ENCODE measurements at places on chromosomes 11 and 22. TPM values are rescaled to one million over a fixed set of nuclear protein-coding genes. Genes with fewer than 3 reads are reported as not detected.

The CHST1 gene
- total RNA-seq = not detected

The MFRP gene
- not detected for total RNA-seq

The CXCR5 gene
- total RNA-seq = not detected

GRCh38 chr11:76560219-76560618 is 110.3 kb downstream of the LRRC32 start:
- peak; percentile 65 for DNase-seq

DNA sequence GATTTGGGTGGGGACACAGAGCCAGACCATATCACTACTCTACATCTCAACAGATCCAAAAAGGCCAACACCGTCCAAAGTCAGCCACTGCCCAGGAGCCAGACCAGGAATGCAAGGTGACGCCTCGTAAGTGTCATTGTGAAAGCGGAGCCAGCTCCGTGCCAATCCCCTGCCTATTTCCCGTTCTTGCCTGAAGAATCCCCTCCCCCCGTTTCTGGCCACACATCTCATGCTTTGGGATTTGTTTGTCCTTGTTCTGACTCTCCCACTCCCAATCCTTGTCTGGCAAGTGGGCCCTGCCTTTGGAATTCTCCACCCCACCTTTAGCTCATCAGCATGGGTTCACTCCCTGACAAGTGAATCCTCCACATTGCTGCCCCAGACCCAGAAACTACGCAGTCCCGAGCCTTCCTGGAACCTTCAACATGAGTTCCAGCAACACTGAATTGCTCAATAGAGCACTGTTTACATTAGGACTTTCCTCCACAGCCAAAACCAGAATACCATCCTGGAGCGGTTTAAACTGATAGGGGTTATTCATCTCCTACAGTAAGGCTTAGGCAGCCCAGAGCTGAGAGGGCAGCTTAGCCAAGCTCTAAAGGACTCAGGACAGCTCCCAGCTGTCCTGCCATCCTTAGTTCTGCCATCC is 6.0 kb upstream of the SLC35C1 start:
- DNase-seq = no peak

The CLCF1 gene
- 39.1 TPM for total RNA-seq

The KRTAP5-11 gene
- not detected for total RNA-seq

GRCh38 chr11:9362393-9362863 is 22.0 kb upstream of the IPO7 start:
- DNase-seq = peak; percentile 24

DNA sequence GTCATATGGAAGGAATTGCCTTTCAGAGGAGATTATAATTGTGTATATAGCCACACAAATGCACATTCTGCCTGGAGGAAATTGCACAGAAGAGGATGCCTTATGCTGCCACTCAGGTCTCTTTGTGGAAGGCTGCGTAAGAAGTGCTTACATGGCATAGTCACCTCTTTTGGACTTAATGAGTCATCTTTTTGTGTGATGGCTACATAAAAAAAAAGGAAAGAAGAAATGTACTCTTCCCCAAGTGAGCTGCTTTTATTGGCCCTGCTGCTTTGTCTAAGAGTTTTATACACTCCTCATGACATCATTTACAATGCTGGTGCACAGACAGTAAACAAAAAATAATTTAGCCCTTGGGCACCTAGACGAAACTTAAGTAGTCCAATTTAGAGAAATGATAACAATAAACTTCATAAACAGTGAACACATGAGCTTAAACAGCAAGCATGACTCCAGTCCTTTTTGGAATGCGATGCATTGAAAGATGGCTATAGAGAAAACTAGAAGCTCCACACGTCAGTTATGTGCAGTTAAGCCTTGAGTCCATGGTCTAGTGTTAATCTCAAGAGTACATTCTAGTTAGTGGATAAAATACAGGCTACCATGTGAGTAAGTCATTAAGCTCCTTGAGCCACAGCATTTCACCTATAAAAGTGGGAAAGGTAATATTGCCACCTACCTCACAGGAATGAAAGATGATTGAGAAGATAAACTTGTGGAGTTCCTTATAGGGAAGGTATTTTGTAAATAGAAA is 12.0 kb downstream of the CSTPP1 start:
- peak; percentile 89 for DNase-seq

DNA sequence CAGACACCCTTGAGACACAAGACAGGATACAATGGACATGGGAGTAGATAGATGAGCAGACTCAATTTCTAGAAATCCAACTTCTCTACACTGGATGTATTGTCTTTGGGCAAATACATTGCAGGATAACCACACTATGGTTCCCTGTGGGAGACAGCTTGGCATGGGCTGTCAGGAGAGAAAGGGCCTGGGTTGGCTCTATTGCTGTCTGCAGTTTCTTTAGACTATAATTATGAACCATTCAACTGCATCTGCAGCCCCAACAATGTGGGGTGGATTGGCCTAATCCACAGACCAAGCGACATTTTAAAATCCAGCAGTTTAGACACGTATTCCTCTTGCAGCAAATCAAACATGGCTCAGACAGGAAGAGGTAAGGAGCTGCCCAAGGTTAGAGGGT is 60.3 kb downstream of the ETS1 start:
- DNase-seq = no peak

- DNase-seq = peak; percentile 40
Observed at GRCh38 chr11:73139476-73140198, 2.5 kb downstream of the FCHSD2 start.

The ACTN3 gene
- total RNA-seq = not detected

DNA sequence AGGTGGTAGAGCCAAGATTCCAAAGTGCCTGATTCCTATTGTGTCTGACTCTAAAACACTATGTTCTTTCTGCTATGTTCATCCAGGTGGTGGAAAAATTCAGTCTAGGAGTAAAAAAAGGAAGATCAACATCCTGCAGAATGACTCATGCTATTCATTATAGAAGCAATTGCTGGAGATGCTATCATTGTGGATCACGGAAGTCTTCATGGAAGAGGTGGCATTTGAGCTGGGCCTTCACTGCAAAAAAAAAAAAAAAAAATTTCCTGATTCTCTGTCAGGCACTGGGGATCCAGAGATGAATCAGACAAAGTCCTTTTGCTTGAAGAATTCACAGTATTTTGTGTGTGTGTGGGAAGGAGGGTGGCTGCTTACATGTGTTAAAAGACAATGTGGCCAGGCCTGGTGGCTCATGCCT is 1.4 kb upstream of the UVRAG start:
- DNase-seq = peak; percentile 52

GRCh38 chr11:8338138-8338537 is 74.5 kb upstream of the LMO1 start:
- DNase-seq = peak; percentile 63

DNA sequence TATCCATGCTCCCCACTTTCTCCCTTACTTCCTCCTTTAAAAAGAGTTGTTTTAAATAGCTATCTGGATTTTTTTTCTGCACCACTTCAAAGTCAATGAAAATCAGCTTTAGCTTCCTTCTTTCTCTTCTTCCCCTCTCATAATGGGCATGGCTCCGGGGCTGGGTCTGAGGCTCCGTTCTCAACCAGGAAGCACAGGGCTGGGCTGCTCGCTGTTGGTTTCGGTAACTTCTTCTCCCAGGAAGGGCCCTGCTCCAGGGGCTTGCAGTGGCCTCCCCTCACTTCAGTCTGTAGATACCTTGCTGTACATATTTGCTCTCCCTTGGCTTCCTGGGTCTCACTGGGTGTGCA is 23.8 kb downstream of the MICAL2 start:
- no peak for DNase-seq

DNA sequence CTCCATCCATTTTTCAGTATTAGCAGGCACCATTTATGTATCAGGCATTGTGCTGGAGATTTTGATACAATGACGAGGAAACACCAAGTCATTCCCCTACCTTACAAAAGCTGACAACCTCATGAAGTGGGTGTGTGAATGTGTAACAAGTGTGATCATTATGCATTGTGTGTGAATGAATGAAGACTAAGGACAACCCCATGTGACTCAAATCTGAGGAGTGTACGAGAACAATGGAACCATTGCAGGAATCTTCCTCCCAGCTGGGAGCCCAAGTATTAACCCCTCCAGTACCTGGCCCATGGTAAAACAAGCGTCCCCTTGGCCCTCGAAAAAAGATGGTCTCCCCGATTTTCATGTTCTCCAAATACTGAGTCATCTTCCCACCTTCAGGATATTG is 4.4 kb downstream of the CYB5R2 start:
- no peak for DNase-seq

The C22orf31 gene
- total RNA-seq = not detected

GRCh38 chr22:35479359-35479758 is 61.3 kb upstream of the RASD2 start:
- no peak for DNase-seq

The FIBP gene
- total RNA-seq = 220 TPM

DNA sequence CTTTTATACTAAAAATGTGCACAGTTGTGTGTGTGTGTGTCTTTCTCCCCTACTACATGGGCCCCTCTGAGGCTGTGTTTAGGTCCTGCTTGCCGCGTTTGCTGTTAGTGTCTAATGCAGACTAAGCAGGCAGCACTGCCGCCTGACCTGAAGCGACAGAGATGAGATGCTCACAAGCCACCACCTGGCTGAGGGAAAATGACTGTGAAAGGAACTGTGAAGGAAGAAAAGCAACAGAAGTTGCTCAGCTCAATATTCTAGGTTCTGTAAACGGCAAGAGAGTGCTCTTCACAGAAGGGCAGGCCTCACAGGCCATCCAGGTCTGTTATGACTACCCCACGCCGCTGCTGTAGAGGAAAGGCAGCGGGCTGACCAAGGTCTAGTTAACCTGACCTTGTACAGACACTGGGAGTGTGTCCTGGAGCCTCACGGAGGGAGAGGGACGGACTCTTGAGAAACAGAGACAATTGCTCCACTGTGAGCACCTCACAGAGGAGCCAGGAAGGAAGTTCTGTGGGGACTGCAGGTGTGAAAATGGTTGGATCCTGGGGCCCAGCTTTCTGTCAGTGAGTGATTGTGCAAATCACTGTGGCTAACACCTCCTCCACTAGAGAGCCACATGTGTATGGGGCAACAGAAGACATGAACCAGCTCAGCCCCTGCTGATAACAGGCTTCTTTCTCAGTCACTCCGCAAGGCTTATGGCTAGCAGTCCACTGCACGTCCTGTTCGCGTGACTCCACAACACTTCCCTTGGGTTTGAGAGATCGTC is 31.3 kb upstream of the YPEL1 start:
- DNase-seq = no peak

- peak; percentile 87 for DNase-seq
Observed at GRCh38 chr11:96309016-96309642, 33.9 kb downstream of the MAML2 start.

GRCh38 chr11:130218501-130219070 is 59.0 kb downstream of the ST14 start:
- DNase-seq = no peak

- no peak for DNase-seq
Observed at GRCh38 chr11:47905358-47906059, 57.4 kb upstream of the NUP160 start.

- DNase-seq = no peak
Observed at GRCh38 chr11:62959422-62959980, 25.3 kb downstream of the SLC22A6 start.

GRCh38 chr11:48019595-48019994 is 39.2 kb downstream of the PTPRJ start:
- DNase-seq = no peak

- DNase-seq = no peak
Observed at GRCh38 chr22:45889093-45889538, 87.8 kb downstream of the WNT7B start.

The SLC5A4 gene
- not detected for total RNA-seq

The ACRV1 gene
- total RNA-seq = not detected

DNA sequence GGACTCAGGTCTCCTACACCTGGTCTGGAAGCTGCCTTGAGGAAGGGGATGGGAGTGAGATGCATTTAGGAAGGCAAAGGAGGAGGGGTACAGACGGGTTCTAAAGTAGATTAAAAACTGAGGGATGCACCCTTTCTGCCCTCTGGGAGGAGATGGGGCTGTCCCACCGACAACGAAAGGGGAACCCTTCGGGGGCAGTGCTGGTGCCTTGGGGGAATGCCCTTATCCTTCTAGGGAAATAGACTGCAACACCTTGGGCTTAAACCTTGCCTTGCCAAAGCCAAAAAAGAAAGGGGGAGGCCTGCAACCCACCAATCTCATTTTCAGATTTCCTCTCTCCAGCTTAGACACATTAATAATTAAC is 89.8 kb downstream of the PLEKHA7 start:
- no peak for DNase-seq

DNA sequence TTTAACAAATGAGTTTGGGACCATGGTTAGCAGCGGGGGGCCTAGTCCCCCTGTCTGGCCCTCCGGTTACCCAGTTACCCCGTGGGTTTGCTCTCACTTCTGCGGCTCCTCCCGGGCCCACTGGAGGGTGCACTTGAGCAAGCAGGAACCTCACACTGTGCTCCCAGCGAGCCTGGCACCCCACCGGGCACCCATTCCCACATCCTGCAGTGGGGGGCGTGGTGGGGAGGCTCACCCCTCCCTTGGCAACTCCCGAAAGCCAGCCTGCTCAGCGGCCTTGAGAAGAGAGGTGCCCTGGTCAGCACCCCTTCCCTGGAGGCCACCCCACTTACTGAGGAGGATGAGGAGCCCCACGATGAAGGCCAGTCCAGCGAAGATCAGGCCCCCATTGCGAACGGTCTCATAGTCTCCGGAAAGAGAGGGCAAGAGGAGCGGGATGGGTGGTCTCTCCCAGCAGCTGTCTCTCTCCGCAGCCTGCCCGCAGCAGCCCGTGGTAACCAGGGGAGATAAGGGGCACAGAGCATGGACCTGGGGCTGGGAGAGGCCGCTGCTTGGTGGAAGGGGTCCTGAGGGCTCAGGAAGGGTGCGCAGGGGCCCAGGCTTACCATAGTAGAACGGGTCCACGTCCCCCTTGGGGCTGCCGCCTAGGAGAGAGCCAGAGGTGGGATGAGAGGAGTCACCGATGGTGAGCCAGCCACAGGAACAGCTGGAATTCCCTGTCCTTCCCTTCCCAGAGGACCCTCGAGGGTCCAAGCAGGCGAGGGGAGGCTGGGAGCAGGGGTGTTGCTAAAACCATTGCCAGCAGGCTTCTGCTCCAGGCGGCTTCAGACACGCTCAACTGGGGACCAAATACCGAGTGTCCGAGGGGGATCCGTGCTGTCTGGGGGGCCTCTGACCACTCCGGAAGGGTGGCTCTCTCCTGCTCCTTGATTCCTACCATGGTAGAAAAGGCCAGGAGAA is 2.2 kb downstream of the FXYD2 start:
- peak; percentile 41 for DNase-seq

DNA sequence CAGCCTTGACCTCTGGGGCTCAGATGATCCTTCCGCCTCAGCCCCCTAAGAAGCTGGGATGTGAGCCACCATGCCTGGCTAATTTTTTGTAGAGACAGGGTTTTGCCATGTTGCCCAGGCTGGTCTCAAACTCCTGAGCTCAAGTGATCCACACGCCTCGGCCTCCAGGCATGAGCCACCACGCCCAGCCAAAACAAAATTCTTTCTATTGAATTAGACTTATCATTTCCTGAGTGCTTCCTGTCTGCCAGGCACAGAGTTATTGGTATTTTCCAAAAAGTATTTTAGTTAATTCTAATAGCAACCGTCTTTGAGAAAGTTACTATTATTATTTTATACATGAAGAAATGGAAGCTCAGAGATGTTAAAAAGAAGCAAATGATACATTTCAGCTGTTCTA is 61.4 kb upstream of the LMO2 start:
- no peak for DNase-seq

GRCh38 chr11:129973068-129973467 is 29.6 kb downstream of the PRDM10 start:
- no peak for DNase-seq

The OR4D5 gene
- total RNA-seq = not detected

The KRTAP5-8 gene
- total RNA-seq = not detected

The FAM180B gene
- not detected for total RNA-seq

GRCh38 chr22:33328789-33329296 is 270.7 kb upstream of the SYN3 start:
- peak; percentile 57 for DNase-seq
